Testis (tissue), 5 donors: ENCODE measurements at places on chromosomes 12 and 14. TPM values are rescaled to one million over a fixed set of nuclear protein-coding genes. Genes with fewer than 3 reads are reported as not detected.

Gene CLEC12A
- total RNA-seq = 0.31 TPM

Gene TTC5
- total RNA-seq = 20.4 TPM

Gene GLIPR1L1
- 9.1 TPM for total RNA-seq

Gene TAS2R50
- 4.8 TPM for total RNA-seq

- H3K4me3 ChIP-seq = no peak overlapping the region
- no peak for DNase-seq
- no peaks in the 10 kb centered on the region for H3K36me3 ChIP-seq
- no peaks in the 10 kb centered on the region for H3K27me3 ChIP-seq
- no peak overlapping the region for H3K27ac ChIP-seq
- H3K4me1 ChIP-seq = no peaks in the 10 kb centered on the region
Measured at GRCh38 chr14:41230683-41231082, 376.0 kb upstream of the LRFN5 start.

GRCh38 chr12:63064080-63064479 lies 86.9 kb downstream of the AVPR1A start:
- no peak overlapping the region for H3K27ac ChIP-seq
- no peak for DNase-seq
- no peaks in the 10 kb centered on the region for H3K4me1 ChIP-seq

DNA sequence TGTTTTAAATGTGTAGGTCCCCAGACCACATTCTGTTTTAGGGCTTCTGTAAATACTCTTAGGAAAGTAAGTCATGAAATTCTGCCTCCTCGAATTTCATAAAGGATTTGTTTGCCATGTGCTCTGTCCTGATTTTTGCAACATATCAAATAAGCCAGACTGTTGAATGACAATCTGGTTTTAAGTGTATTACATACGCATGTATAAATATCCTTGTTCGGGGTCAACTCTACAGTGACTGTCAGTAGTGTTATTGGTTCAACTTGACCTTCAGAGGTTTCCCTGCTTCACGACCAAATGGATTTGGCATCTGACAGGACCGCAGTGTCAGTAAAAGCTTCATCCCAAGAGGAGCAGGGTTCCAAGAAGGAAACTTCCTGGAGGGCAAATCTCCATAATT lies 52.7 kb downstream of the PPM1A start:
- H3K4me3 ChIP-seq = no peak overlapping the region
- no peaks in the 10 kb centered on the region for H3K27me3 ChIP-seq
- DNase-seq = peak; percentile 50

DNA sequence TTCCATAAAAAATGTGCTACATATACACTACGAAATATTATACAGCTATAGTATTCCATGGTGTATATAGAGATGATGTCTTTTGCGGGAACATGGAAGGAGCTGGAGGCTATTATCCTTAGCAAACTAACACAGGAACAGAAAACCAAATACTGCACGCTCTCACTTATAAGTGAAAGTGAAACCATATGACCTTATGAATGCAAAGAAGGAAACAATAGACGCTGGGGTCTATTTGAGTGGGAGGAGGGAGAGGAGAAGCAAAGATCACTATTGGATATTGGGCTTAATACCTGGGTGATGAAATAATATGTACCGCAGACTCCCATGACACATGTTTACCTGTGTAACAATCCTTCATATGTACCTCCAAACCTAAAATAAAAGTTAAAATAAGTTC lies 142.8 kb downstream of the LRFN5 start:
- H3K4me1 ChIP-seq = no peaks in the 10 kb centered on the region
- H3K27ac ChIP-seq = no peak overlapping the region
- no peaks in the 10 kb centered on the region for H3K27me3 ChIP-seq
